ENCODE measurements at places on chromosomes 1 and 21.

GRCh38 chr1:117093870-117094621 lies 27.5 kb downstream of the TRIM45 start:
- no peak for DNase-seq

GRCh38 chr1:87961992-87962391 lies 633.3 kb downstream of the LMO4 start:
- DNase-seq, result peak; percentile 32

DNA sequence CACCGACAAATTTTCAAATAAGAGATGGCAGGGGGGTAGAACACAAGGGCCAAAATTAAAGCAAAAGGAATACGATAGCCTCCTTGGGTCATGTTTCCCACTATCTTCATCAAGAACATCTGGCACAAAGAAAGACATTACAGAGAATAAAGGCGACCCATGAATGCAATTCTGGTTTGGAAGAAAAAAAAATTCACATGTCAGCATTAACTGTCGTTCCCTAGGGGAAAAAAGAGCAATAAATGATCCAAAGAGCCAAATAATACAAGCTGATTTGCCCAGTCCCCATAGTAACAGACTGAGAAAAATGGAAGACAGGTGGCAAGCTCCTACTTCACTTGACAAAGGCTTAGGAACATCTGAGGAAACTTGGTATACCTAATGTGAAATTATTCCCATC lies 4.5 kb downstream of the STIL start:
- no peak for DNase-seq

DNA sequence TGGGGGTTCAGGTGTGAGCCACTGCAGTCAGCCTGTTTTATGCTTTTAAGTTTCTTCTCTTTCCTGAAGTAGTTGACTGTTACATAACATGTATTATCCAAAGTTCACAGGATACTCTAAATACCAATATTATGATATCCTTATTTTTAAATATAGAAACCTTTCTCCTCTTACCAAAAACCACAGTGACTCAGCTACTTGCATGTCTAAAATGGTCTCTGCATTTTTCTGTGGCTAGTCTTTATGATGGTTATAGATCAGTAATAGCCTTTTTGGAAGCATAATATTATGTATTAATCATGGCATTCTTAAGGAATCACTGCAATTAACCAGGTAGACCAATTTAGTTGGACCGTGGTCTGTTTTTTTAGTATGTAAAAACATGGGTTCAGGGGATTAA lies 210.8 kb upstream of the CACYBP start:
- peak; percentile 67 for DNase-seq

DNA sequence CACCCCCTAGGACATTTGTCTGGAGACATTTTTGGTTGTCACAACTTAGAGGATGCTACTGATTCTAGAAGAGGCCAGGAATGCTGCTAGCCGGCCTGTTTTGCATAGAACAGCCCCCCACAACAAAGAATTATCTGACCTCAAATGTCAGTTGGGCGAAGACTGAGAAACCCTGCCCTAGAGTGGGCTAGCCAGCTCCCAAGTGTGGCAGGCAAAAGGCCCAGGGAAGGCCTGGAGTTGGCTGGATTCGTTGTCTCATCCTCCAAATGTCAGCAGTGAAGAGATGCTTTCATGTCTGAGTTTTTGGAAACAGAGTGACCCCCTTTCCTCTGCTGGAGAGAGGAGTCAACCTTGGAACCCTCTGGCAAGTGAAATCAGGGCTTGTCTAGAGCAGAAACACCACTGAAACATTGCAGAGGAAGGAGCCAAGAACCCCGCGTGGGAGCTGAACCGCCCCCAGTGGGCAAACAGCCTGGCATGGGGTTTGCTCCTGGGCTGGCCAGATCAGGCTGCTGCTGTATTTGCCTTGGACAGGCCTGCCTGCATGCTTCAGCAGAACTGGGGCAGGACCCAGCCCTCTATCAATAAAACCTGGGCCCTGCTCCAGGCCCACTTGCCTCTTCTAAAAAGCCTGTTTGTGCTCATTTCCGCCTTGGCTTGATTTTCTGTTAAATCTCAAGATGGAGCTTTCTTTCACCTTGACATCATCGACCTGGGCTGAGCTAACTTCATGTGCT lies 32.9 kb downstream of the RASSF5 start:
- DNase-seq, result no peak

GRCh38 chr1:160032165-160032820 lies 503 bp upstream of the PIGM start:
- no peak for DNase-seq

DNA sequence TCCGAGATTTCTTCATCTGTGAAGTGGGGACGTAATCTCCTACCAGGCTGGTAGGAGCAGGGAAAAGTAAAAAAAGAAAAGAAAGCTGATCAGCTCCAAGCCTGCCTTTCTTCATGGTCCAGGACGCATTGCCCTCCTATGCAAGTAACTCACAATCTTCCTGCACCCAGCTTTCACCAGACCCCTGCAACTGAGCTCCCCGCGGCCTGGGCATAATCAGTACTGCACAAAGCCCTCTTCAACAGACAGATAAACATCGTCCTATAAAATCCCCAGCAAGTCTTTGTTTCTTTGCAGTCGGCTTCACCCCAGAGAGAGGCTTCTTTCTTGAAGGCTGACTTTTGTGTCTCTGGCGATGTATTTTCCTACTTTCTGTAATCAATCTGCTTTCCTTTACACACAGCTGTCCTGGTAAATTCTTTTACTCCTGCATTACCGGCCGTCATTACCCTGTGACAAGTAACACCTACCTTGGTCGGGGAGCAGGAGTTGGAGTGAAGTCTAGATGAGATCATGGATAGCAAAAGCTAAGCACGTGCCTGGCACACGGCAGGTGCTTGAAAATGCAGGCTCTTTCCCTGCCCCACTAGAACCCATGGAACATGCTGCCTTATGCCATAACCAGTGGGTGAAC lies 8.3 kb downstream of the PADI1 start:
- DNase-seq, result no peak

GRCh38 chr1:27600498-27601175 lies 3.3 kb downstream of the AHDC1 start:
- DNase-seq, result no peak

GRCh38 chr1:59686170-59686569 lies 128.6 kb upstream of the HOOK1 start:
- no peak for DNase-seq

- no peak for DNase-seq
Measured at GRCh38 chr1:42231253-42231652, 66.7 kb upstream of the GUCA2A start.

DNA sequence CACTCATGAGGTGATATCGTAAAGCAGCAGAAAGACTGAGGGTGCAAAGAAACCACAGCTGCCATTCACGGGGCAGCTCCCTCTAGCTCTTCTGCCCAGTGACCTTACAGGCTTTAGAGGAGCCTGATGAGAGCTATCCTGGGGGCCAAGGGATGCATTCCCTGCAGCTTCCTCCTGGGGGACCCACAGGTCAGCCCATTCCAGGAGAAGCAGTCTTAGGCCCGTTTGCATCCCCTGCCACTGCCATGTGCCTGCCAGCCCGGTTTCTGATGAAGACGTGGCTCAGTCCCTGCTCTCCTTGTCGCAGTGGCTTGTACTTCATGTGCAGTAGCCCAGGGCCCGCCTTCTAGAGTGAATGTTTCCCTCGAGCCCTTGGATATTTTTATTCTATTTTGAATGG lies 22.8 kb downstream of the ATP5PO start:
- no peak for DNase-seq

DNA sequence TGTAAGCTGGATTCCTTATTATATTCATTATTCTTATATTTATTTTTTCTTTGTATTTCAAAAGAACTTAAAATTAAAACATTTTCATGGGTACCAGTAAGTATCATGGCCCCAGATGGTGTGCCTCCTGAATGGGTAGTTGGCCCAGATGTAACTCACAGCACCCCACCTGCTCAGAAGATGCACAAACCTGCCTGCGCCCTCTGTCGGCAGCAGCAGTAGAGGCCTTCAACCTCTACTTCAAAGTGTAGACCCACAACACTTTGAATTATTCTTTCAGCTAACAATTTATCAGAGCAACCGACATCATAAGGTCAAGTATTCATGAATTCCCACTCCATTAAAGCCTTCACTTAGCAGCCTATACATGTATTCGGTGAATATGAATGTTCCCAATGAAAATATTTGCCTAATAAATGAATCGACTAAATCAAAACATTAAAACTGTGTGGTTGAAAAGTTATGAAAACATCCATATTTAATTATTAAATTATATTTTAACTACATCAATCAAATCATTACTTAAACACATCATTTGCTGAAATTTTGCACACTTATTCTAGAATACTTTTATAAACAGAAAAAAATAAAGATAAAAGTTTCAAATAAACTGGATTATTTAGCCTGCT lies 25.4 kb downstream of the PIGM start:
- DNase-seq, result peak; percentile 25

DNA sequence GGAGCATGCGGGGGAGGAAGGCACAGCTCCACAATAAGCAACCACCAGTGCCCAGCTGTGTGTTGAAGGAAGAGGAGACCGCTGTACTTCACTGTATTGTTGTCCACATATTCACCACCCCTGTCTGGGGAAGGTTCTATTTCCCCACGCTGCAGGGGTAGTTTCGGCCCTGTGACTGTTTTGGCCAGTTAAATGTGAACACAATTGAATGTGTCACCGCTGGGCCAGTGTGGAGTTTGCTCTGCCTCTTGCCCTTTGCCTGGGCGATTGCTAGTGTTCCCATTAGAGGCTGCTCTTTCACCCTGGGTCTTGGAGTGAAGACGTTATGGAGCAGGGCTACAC lies 32.6 kb downstream of the UBE4B start:
- DNase-seq, result no peak

GRCh38 chr1:9960706-9961562 lies 17.7 kb downstream of the NMNAT1 start:
- no peak for DNase-seq

DNA sequence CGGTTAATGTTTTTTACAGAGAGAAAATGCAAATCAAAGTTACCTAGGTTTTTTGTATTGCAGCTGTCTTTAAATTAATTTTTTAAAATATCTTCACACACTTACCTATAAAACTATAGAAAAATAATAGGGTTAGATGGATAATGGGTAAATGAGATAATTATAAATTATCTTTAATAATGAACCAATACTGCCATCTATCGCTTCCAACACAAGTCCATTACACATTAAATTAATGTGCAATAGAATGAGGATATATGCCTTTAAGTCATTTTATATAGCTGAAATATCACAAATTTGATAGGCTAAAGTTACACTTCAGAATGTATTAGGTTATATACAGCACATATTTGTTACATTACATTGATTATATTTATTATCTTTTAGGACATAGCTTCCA lies 2212.8 kb downstream of the MRPL39 start:
- DNase-seq, result no peak

- DNase-seq, result no peak
Measured at GRCh38 chr1:54403808-54404261, 2.4 kb downstream of the SSBP3 start.

- DNase-seq, result no peak
Measured at GRCh38 chr1:71054791-71055190, 7.2 kb upstream of the PTGER3 start.

GRCh38 chr21:35222541-35222941 lies 173.4 kb upstream of the RUNX1 start:
- DNase-seq, result no peak

DNA sequence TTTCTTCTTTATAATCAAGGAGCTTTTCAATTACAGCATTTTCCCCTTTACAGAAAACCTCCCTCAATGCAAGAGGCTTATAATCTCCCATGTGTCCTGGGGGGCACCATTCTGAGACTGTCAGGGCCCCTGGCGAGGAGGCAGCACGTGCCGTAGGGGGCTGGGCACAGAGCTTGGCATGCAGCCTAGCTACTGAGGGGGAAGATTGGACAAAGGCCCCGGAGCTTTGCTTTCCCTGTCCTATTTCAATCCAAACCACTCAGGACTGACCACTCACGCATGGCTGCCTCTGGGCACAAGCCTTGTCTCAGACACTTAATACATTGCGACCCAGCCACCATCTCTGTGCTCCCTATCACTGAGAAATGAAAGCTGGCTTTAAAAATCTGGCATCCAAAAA lies 2.8 kb upstream of the RAP1GAP start:
- DNase-seq, result no peak

- peak; percentile 32 for DNase-seq
Measured at GRCh38 chr1:246875041-246876026, 56.4 kb downstream of the AHCTF1 start.

GRCh38 chr1:228092342-228093049 lies 10.0 kb downstream of the ARF1 start:
- DNase-seq, result no peak

DNA sequence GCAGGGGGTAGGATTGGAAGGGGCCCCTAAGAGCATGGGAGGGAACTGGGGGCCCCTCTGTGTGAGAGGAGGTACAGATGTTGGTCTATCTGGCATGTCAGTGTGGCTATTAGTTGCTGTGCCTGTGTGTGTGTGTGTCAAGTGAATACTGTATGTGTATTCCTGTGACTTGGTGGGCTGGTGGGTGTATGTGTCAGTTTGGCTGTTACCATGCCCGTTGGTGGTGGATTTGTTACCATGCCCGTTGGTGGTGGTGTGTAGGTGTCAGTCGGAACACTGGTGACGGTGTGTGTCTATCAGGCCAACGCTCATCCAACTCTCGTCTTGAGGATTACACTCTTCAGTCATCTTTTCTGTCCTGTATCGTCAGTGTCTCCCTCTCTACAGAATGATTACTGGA lies 22.6 kb downstream of the TFAP2E start:
- DNase-seq, result no peak

- peak; percentile 92 for DNase-seq
Measured at GRCh38 chr1:84603941-84604830, 29.9 kb upstream of the CTBS start.

DNA sequence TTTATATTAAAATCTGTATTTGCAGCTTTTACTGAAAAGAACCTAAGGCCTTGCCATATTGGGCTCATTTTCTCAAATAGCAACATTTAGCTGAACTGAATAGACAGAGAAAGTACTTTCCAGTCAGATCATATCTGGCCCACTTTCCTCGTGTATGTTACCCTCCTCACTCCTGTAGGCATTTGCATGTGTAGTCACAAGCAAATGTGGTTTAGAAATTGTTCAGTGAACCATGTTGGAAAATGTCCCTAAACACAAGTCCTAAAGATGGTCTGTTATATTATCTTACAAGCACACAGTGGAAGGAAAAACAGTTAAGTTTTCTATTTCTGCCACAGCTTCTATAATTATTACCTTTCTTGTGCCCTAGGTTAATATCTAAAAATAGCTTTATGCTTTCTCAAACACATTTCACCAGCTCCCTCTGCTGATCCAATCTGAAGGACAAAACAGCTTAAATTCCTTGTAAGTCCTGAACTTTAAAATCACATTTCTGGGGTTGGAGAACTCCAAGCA lies 606 bp upstream of the FMO4 start:
- DNase-seq, result no peak

DNA sequence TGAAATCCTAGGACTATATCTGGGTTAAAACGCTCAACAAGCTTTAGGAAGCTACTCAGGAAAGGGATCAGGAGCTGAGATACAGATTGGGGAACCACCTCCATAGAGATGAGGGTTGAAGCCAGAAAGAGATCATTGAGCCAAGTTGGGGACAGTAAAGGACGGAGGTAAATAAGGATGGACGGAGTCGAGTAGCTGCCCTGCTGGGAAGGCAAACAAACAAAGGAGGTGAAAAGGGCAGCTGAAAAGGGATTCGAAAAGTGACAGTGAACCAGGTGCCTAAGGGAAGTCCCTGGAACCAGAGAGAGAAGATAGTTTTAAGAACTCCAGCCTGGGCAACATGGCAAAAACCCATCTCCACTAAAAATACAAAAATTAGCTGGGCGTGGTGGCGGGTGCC lies 6.3 kb upstream of the CAMSAP2 start:
- no peak for DNase-seq
